ENCODE measurements at places on chromosomes 2 and 18.

GRCh38 chr2:40358783-40359182 lies 93.1 kb downstream of the SLC8A1 start:
- DNase-seq, result no peak

GRCh38 chr2:132738223-132738622 lies 68.2 kb upstream of the LYPD1 start:
- no peak for DNase-seq

DNA sequence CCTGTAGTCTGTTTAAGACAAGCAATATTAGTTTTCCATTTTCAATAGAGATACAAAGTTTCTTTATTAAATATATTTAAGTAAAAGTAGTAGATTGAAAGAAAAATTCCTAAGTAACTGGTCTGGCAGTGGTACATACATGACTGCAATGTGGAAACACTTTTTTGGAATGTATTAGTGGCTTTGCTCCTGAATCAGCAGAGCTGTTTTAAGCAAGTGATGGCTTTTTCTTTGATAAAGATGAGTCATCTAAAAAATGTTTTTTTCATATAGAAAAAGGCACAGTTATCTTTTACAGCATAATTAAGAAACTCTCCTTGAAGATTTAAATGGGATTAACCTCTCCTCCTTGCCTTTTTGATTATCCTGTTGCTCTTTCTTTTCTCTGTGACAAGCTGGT lies 34.9 kb downstream of the KDM3A start:
- no peak for DNase-seq

DNA sequence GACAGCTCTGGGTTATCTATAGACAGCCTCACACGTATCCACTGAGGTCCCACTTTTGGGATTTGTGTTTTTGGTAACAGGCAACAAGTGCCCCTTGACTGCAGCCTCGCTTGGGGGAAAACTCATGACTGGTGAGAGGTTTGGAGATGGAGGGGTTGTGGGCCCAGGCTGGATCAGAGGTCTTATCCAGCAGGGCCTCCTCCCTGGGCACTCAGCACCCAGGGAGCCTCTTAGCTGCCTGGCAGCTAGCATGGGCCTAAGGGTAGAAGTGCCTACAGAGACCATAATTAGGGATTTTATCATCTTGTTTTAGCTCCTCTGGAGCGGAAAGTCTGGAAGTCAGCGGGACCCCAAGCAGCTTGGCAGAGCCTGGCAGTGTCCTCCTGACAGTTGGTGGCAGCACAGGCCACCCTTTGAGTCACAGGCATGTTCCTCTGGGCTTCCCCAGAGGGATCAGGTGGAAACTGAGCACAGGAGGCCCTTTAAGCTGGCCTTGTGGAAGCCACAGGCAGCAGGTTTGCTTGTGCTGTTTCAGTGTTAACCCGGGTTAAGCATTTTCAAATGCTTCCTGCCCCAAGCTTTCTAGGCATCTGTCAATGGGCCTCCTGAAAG lies 143.1 kb downstream of the KCTD1 start:
- DNase-seq, result no peak

- DNase-seq, result no peak
Measured at GRCh38 chr2:32990556-32990955, 43.8 kb downstream of the LTBP1 start.

DNA sequence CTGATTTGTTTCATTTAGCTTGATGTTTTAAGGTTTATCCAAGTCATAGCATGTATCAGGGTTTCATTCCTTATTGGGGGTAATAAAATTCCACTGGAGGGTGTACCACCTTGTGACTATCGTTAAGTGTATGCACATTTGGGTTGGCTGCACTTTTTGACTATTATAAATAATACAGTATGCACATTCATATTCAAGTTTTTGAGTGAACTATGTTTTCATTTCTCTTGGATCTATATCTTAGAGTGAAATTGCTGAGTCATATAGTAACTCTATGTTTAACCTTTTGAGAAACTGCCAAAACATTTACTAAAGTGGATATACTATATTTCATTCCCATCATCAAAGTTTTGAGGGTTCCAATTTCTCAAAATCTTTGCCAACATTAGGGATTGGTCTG lies 952.7 kb downstream of the TDRD15 start:
- no peak for DNase-seq

DNA sequence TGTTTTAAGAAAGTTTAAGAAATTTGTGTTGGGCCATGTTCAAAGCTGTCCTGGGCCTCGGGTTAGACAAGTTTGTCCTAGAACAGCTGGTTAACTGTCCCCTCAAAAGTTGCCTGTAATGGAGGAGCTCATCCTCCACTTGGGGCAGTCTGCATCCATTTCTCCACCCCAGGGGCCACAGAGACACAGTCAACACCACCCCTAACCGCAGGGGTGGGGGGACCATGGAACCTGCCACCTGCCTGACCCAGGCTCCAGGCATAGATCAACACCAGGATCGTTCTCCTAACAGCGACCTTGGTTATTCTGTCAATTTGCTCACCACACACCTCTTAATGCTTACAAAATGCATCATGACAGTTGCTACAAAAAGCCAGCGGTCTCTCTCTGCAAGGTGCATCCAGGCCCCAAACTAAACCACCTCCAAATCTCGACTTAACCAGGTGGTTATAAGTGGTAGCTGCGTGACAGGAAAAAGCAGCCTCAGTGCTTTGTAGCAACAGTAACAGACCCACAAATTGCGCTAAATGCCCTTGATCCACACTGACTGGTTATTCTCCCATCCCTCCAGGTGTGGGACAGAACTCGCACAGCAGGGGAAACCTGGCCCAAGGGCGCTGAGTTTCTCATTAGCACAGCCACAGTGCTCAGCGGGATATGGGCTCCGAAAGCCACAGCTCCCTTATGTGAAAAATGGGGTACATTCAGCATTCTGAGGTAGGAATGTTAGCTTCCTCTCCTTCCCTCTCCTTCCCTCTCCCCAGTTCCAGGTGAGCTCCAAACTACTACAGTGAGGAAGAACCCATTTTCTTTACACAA lies 48.0 kb downstream of the HDLBP start:
- no peak for DNase-seq

GRCh38 chr2:127048618-127048935 lies 58.4 kb downstream of the BIN1 start:
- DNase-seq, result no peak

- no peak for DNase-seq
Measured at GRCh38 chr2:54423213-54423612, 32.9 kb upstream of the SPTBN1 start.

DNA sequence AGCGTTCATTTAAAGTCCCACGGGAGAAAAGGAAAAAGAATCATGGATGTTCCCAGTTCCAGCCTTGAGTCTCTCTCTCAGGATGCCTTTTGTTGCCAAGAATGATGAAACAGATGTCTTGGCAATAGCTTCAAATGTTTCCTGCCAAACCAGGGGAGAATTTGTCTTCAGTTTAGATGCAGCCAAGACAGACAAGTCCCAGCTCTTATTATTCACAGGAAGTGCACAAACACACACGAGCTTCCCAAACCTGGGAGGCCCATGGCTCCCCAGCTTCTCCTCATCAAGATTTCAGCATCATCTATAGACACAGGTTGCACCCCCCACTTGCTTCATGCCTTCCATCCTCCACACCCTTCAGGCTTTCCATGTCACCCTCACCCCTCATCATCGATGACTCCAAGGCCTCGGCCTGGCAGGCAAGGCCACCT lies 45.9 kb downstream of the HS1BP3 start:
- DNase-seq, result no peak

GRCh38 chr2:149720615-149721014 lies 133.0 kb upstream of the MMADHC start:
- DNase-seq, result no peak

DNA sequence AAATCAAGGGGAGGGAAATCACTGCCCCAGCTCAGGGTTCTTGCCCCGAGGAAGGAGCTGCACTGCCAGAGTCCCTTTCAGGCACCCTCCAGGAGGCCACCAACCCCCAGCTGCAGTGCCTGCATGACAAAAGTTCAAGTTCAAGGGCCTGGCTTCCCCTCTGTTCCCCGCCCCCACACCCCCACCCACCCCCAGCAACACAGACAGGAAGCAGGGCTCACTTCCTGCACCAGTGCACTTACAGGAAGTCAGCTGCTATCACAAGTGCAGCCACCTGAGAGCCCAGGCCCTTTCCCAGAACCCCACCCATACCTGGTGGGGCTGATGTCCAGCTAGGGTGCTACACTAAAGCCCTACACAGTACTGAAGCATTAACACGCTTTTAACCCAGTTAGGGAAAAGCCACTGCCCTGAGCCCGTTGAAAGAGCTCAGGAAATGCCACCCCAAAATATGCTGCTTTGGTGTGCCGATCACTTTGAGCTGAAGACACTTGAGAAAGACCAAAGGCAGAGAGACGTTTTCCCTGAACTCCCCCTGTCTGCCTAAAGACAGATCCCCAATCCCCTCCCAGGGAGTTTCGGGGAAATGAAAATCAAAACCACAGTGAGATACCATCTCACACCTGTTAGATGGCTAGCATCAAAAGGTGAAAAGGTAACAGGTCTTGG lies 109.9 kb upstream of the CAB39 start:
- no peak for DNase-seq

- no peak for DNase-seq
Measured at GRCh38 chr2:129101186-129101585, 782.5 kb upstream of the HS6ST1 start.

DNA sequence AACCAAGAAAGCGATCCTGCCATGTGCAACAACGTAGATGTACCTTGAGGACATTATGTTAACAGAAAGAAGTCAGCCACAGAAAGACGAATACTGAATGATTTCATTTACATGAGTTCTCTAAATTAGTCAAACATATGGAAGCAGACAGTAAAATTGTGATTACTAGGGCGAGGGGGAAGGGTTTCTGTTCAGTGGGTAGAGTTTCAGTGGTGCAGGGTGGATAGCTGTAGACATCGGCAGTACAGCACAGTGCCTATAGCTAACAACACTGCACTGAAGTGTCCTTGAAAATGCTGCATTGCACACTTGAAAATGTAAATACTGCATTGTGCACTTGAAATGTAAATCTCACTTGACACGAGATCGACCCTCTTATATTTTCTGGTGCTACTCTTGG lies 275.3 kb downstream of the GALR1 start:
- no peak for DNase-seq
